ENCODE measurements at places on chromosomes 13 and 19.

GRCh38 chr19:5949792-5950305 is 28.1 kb downstream of the RANBP3 start:
- DNase-seq = no peak

GRCh38 chr13:112117258-112117954 is 50.5 kb downstream of the SOX1 start:
- no peak for DNase-seq

DNA sequence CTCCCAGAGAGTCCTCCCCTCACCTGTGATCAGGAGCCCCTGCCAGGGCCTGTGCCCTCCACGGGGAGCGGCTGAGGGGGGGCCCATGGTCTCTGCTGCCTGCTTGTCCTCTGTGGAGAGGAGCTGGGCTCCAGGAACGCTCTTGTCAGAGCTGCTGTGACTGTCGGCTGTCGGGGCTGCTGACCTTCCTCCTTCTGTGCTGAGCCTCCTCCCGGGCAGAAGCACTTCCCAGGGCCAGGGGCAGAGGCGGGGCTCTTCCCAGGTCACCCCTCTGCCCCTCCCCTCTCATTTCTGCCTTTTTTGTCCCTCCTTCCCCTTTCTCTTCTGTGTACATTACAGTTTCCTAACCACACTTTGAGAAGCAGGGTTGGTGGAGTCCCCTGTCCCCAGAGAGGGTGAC is at the start of gene CEACAM4:
TSS of gene CEACAM4 (minus strand) at position 198 of the 400 bp plus-strand sequence. CDS start at position 87, 111 bp downstream.
- no peak for DNase-seq

GRCh38 chr13:71285700-71286099 is 581.3 kb downstream of the DACH1 start:
- no peak for DNase-seq

DNA sequence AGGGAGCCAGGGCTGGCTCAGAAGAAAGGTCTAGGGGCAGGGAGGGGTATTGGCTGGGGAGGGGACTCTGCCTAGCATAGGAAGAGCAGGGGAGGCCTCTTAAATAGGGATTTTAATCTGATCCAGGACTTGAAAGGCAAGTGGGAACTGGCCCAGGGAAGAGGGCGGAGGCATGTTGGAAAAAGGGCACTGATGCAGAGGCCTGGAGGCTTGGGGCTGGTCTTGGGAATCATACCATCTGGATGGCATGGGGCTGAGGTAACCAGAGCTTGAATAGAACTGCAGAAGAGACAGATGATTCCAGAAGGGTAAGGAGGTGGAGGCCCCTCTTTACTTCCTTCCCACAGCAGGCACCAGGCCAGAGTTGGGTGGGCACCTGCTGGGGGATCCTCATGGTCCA is 29.1 kb downstream of the CERS4 start:
- no peak for DNase-seq

DNA sequence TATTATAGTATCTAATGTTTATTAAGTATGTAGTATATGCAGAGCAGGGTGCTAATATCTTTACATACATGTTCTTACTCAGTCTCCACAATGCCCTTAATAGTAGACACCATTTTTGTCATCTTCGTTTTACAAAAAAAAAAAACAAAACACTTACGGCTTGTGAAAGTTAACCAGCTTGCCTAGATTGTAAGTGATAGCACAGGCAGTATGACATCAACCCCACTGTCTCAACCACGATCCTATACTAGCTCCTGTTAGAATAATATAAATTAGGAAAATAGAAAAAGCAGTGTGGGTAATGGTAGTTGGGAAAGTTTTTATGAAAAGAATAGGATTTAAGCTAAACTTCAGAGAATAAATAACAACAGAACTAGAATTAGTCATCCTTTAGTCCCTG is 34.3 kb downstream of the MICU2 start:
- DNase-seq = no peak

DNA sequence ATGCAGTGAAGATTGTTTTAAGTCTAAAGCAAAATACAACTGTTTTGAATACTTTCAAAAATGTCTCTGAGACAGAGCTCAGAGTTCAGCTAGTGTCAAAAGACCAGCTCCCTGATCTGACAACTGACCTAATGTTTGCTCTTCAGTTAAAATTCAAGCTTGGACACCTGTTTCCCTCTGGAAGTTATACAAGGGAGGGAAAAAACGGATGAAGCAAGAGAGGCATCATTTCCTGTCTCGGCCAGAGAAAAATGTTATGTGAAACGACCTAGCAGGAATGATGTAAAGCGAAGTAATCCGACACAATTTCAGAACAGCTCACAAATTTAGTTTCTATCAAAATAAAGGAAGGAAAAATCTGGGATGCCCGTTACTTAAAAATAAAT is 59.4 kb downstream of the ZAR1L start:
- DNase-seq = no peak

DNA sequence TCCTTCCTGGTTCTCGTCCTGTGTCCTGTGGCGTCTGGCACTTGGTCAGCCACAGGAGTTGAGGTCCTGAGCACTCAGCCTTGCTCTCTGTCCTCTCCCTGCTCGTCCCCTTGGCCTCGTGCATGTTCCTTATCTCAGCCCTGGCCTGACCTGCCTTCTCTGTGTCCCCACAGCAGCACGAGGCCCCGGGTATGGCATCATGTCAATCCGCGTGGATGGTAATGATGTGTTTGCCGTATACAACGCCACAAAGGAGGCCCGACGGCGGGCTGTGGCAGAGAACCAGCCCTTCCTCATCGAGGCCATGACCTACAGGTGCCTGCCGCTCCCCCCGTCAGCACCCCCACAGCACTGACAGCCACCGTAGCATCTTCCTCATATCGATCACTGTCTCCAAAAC is 4.7 kb downstream of the B3GNT8 start:
- DNase-seq = no peak
